ENCODE measurements at places on chromosomes 5 and 9.

GRCh38 chr9:88280816-88281382, 107.3 kb upstream of the SPIN1 start:
- DNase-seq, result no peak

GRCh38 chr9:76664120-76664519, 100.1 kb upstream of the PCA3 start:
- no peak for DNase-seq

- DNase-seq, result no peak
Observed at GRCh38 chr9:2271426-2271825, 256.3 kb downstream of the SMARCA2 start.

GRCh38 chr5:52665559-52665958, 122.2 kb upstream of the ITGA1 start:
- DNase-seq, result no peak

DNA sequence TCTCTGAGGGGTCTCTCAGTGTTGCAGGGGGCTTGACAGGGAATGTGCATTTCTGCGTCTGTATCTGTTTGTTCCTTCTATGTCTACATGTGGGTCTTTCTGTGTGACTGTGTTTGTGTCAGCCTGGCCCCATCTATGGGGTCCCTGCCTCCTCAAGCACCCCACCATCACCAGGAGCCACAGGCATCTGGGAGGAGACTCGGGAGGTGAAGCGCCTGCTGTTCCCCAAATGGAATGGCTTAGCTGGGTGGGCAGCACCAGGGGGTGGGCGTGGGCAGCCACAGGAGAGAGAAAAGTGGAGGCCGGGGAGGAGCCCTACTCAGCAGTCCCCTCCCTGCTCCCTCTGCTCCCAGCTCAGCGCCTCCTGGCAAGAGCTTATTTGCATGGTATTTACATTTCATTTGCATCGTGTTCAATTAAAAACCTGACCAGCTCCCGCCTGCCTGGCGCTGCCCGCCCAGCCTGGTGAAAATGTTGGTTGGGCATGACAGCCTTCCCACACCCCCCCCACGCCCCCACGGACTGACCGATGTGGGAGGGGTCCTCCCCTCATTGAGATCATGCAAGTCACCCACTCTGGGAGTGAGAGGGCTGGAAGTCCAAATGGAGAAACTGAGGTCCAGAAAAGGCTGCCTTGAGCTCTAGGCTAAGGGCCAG, 50.5 kb downstream of the CXXC5 start:
- DNase-seq, result peak; percentile 90

GRCh38 chr5:90983148-90983547, 400.0 kb downstream of the ARRDC3 start:
- no peak for DNase-seq

DNA sequence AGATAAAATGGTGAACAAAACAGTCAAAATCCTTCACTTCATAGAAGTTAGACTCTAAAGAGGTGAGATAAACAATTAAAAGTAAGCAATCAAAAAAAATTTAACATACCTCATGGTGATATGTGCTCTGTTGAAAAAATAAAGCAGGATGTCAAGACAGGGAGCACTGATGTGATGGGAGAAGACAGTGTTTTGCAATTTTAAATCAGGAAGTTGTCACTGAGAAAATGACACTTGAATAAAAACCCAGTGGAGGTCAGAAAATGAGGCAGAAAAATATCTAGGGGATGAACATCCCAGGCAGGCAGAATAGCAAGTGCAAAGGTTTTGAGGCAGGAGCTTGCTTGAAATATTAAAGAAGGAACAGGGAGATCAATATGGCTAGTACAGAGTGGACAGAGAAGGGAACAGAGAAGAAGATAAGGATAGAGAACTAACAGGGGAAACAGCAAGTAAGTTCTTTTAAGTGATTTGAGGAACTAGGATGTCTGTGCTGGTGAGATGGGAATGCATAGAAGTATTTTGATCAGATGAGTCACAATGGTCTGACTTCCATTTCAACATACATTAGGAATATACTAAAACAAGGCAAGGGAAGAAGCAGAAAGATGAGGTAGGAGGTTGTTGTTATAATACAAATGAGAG, 130.4 kb downstream of the CHSY3 start:
- no peak for DNase-seq

- no peak for DNase-seq
Observed at GRCh38 chr5:134526483-134527155, 1.1 kb downstream of the JADE2 start.

GRCh38 chr5:79261897-79262296, 26.0 kb downstream of the JMY start:
- no peak for DNase-seq

DNA sequence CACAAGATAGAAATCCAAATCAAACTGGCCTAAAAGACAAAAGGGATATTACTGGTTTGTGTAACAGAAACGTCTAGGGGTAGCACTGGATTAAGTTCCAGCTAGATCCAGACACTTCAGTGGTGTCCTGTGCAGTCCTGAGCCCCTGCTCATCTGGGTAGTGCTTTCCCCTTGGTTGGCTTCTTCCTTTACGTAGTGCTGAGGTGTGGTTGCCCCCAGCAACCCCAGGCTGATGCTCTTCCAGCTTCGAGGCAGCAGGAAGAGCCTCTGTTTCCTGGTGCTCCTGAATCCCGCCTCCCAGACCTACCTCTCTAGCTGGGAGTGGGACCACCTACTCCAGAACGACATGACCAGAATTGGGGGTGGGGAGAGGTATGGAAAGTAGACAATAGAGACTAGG, 166.1 kb upstream of the ADRA1B start:
- DNase-seq, result no peak

DNA sequence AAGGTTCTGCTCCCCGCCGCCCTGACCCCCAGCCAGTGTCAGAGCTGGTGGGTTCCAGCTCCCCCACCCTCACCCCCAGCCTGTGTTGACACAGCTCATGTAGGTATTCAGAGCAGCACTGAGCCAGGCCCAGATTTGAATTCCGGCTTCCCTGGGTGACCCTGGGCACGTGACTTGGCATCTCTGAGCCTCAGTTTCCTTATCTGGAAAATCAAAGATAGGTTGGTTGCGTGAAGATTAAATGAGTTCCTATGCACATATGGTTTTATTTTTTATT, 42.0 kb downstream of the HMCN2 start:
- no peak for DNase-seq

DNA sequence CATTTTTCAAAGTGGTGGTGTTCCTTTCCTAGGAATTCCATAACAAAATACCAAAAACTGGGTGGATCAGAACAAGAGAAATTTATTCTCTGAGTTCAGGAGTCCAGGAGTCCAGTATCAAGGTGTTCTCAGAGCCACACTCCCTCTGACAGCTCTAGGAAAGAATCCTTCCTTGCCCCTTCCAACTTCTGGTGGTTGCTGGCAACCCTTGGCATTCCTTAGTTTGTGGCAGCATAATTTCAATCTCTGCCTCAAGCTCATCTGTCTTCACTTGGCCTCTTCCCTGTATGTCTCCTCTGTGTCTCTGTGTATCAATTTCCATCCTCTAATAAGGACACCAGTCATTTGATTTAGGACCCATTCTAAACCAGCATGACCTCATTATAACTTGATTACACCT, 243.7 kb downstream of the MPDZ start:
- DNase-seq, result no peak

GRCh38 chr5:177440990-177441780, 5.4 kb upstream of the PRR7 start:
- DNase-seq, result no peak

DNA sequence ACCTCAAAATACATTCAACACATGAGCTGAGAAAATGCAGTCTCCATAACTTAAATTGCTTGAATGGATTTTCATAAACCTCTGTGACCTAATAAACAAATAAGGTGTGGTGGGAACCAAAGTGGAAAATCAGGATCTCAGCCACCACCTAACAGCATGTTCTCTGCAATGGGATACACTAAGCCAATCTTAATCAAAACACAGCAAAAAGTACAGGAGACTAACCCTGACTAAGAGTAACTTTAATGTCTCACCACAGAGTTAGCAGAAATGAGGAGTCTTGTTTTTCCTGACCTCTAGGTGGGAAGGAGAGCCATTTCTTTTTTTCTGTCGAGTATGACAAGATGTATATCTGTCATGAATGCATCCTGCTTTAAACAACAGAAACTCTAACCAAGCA, 48.5 kb downstream of the PLK2 start:
- DNase-seq, result no peak

DNA sequence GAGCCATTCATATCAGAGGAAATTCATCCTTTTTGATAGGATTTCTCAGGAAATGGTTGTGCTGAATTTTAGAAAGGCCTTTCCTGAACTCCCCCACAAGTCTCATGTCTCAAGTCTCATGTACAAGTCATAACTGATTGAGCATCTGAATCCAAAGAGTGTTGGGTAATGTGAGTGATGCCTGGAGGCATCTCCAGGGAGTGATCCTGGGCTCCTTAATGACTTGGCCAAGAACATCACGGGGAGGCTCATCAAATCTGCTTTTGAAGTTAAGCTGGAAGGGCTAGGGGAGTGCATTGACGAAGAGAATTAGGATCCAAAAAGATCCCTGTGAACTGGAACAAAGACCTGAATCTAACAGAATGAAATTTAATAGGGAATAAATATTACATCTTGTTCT, 79.2 kb downstream of the MAST4 start:
- DNase-seq, result no peak

DNA sequence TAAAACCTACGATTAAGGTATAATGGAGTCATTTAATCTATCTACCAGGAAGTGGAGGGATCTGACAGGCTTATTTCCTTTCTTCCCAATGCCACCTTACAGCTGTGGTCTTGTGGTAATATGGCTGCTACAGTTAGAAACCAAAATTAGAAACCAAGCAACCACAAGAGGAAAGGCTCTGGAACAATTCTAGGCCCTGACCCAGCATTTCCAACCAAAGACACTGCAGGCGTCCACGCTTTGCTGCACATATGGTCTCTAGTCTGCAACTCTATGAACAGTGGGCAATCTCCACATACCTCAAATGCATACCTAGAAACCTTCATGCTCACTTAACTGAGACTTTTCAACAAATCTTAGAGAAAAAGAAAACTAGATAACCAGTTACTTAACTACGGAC, 339.1 kb downstream of the NFIB start:
- no peak for DNase-seq

DNA sequence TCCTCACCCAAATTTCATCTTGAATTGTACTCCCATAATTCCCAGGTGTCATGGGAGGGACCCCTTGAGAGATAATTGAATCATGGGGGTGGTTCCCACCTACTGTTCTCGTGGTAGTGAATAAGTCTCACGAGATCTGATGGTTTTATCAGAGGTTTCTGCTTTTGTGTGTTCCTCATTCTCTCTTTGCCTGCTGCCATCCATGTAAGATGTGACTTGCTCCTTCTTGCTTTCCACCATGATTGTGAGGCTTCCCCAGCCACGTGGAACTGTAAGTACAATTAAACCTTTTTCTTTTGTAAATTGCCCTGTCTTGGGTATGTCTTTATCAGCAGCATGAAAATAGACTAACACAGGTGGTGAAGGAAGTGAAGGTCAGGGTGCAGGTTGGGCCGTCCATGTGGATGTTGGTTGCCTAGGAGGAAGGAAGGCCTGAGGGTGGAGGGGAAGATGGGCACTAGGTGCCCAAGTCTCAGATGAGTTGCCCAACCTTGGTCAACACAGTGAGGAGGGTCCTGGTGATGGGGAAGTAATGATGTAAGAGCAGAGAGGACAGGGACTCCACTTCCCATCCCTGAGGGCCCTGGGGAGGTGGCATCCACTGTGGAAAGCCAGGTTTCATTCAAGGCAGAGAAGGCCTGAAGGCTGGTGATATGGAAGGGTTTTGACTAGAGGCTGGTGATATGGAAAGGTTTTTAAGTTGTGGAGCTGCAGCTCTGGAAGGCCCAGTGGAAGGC, 92.6 kb downstream of the HSPA4 start:
- no peak for DNase-seq

Measured in NCI-H1048 (cell line).